Karpas-422 (cell line): ENCODE measurements at places on chromosomes 2 and 18.
A peak's percentile ranks its signal among the peaks of the same experiment; 100 is the strongest.

GRCh38 chr2:95315801-95316411 is 18.8 kb downstream of the KCNIP3 start:
- DNase-seq = no peak
- H3K4me1 ChIP-seq = no peaks in the 10 kb centered on the region
- H3K4me3 ChIP-seq = no peak overlapping the region
- H3K27me3 ChIP-seq = no peaks in the 10 kb centered on the region
- H3K27ac ChIP-seq = no peak overlapping the region

- no peaks in the 10 kb centered on the region for H3K36me3 ChIP-seq
- no peaks in the 10 kb centered on the region for H3K27me3 ChIP-seq
- H3K4me1 ChIP-seq = no peaks in the 10 kb centered on the region
- DNase-seq = no peak
These were observed 63.5 kb downstream of the ZNF521 start for GRCh38 chr18:25288340-25288938.

- H3K36me3 ChIP-seq = no peaks in the 10 kb centered on the region
- no peaks in the 10 kb centered on the region for H3K27me3 ChIP-seq
- H3K4me3 ChIP-seq = no peak overlapping the region
- no peak for DNase-seq
These were observed 15.9 kb upstream of the KLHL30 start for GRCh38 chr2:238122287-238123217.

- H3K36me3 ChIP-seq = no peaks in the 10 kb centered on the region
- no peak overlapping the region for H3K27ac ChIP-seq
- no peaks in the 10 kb centered on the region for H3K27me3 ChIP-seq
- H3K4me1 ChIP-seq = no peaks in the 10 kb centered on the region
These were observed 715.8 kb downstream of the ERBB4 start for GRCh38 chr2:211822686-211823335.

GRCh38 chr18:57660961-57661360 is 39.3 kb upstream of the NARS1 start:
- no peak overlapping the region for H3K4me3 ChIP-seq
- H3K27ac ChIP-seq = no peak overlapping the region
- DNase-seq = no peak

GRCh38 chr2:234075518-234075915 is 25.0 kb downstream of the SPP2 start:
- H3K4me3 ChIP-seq = no peak overlapping the region
- no peak overlapping the region for H3K27ac ChIP-seq
- no peaks in the 10 kb centered on the region for H3K27me3 ChIP-seq
- H3K4me1 ChIP-seq = no peaks in the 10 kb centered on the region

- no peaks in the 10 kb centered on the region for H3K4me1 ChIP-seq
- no peak overlapping the region for H3K27ac ChIP-seq
- H3K27me3 ChIP-seq = no peaks in the 10 kb centered on the region
- no peaks in the 10 kb centered on the region for H3K36me3 ChIP-seq
- no peak overlapping the region for H3K4me3 ChIP-seq
These were observed 49.8 kb upstream of the TNP1 start for GRCh38 chr2:216909541-216910210.

GRCh38 chr18:46068763-46069162 is 3.3 kb downstream of the PSTPIP2 start:
- no peaks in the 10 kb centered on the region for H3K27me3 ChIP-seq
- H3K27ac ChIP-seq = no peak overlapping the region
- no peak overlapping the region for H3K4me3 ChIP-seq
- peak; percentile 20 for DNase-seq

GRCh38 chr2:114170070-114170469 is 272.4 kb upstream of the DPP10 start:
- no peaks in the 10 kb centered on the region for H3K36me3 ChIP-seq
- H3K27ac ChIP-seq = no peak overlapping the region
- H3K27me3 ChIP-seq = no peaks in the 10 kb centered on the region; the same call in 1 of the 2 replicates

GRCh38 chr2:60353406-60353800 is 200.1 kb downstream of the BCL11A start:
- peak overlapping the region; percentile 49 for H3K4me3 ChIP-seq
- DNase-seq = peak; percentile 90
- peak overlapping the region; percentile 96 for H3K27ac ChIP-seq
- no peaks in the 10 kb centered on the region for H3K27me3 ChIP-seq

DNA sequence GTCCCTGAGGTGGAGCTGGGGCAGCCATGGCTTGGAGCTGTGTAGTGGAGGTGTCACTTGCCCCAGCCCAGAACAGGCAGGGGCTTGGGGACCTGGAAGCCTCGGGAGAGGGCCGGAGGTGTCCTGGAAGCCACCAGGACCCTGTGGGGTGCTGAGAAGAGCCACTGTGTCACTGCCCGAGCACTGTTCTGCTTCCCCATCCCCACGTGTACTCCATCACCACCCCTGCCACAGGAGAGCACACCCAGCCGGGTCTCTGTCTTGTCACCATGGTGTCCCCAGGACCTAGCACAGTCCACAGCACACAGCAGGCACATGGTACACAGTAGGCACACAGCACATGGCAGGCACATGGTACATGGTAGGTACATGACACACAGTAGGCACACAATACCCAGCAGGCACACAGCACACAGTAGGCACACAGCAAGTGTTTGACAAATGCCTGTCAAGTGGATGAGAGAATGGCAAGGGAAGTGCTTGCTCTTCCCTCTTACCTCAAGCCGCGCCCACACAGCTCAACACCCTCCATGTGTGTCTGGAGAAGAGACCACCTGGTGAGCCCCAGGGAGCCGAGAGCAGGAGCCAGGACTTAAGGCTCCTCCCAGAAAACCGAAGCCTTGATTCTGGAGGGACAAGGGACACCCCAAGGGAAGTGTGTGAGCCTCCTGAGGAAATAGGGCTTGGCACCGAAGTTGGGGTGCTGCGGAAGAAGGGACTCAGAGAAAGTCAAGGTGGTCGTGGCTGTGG is 13.3 kb downstream of the MBP start:
- H3K36me3 ChIP-seq = no peaks in the 10 kb centered on the region; the same call in 1 of the 2 replicates
- peaks cover 14% of the 10 kb centered on the region for H3K4me1 ChIP-seq
- no peaks in the 10 kb centered on the region for H3K27me3 ChIP-seq
- no peak overlapping the region for H3K27ac ChIP-seq
- H3K4me3 ChIP-seq = no peak overlapping the region

- H3K4me3 ChIP-seq = no peak overlapping the region
- no peaks in the 10 kb centered on the region for H3K27me3 ChIP-seq
- DNase-seq = no peak
- H3K27ac ChIP-seq = no peak overlapping the region
These were observed 906.6 kb upstream of the CDH2 start for GRCh38 chr18:29083545-29083944.

- no peaks in the 10 kb centered on the region for H3K27me3 ChIP-seq
- no peak overlapping the region for H3K27ac ChIP-seq
- H3K36me3 ChIP-seq = no peaks in the 10 kb centered on the region
These were observed 103.3 kb downstream of the TMEM18 start for GRCh38 chr2:573805-574392.

- no peaks in the 10 kb centered on the region for H3K27me3 ChIP-seq
- H3K36me3 ChIP-seq = no peaks in the 10 kb centered on the region
- no peak for DNase-seq
- no peak overlapping the region for H3K27ac ChIP-seq
- no peaks in the 10 kb centered on the region for H3K4me1 ChIP-seq
These were observed 91.4 kb upstream of the TACR1 start for GRCh38 chr2:75290600-75291150.

- H3K4me3 ChIP-seq = no peak overlapping the region
- H3K4me1 ChIP-seq = peaks cover 11% of the 10 kb centered on the region
- H3K27ac ChIP-seq = no peak overlapping the region
- H3K27me3 ChIP-seq = no peaks in the 10 kb centered on the region
These were observed 34.1 kb upstream of the ZDBF2 start for GRCh38 chr2:206240327-206240726.

- H3K36me3 ChIP-seq = no peaks in the 10 kb centered on the region
- H3K4me3 ChIP-seq = no peak overlapping the region
- no peak overlapping the region for H3K27ac ChIP-seq
- H3K27me3 ChIP-seq = no peaks in the 10 kb centered on the region
These were observed 30.1 kb downstream of the SH3RF3 start for GRCh38 chr2:109159096-109159495.

DNA sequence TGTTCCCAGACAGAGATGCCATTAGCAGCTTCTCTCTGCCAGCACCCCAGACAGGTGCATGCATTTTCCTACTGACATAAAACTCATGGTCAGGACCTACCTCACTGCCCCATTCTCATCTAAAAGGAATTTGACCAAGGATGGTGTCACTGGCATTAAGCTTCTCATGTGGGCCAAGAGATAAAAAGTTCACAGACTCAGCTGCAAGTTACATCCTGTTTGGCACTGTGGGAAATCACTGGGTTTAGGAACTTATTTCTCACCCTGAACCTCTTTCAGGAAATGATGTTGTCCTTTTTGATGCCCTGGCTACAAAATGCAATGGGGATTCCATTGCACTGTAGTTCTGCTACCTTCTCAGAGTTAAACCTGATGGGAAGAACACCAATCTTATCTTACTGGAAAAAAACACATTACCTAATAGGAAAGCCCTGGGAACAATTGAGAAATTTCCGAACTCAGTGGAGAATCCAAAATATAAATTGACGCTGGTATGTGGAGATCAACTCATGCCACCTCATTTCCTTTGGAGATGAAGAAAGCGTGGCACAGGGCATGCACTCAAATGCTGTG is 252.1 kb upstream of the COPS8 start:
- no peaks in the 10 kb centered on the region for H3K27me3 ChIP-seq
- no peak overlapping the region for H3K4me3 ChIP-seq
- H3K27ac ChIP-seq = no peak overlapping the region
- DNase-seq = no peak

DNA sequence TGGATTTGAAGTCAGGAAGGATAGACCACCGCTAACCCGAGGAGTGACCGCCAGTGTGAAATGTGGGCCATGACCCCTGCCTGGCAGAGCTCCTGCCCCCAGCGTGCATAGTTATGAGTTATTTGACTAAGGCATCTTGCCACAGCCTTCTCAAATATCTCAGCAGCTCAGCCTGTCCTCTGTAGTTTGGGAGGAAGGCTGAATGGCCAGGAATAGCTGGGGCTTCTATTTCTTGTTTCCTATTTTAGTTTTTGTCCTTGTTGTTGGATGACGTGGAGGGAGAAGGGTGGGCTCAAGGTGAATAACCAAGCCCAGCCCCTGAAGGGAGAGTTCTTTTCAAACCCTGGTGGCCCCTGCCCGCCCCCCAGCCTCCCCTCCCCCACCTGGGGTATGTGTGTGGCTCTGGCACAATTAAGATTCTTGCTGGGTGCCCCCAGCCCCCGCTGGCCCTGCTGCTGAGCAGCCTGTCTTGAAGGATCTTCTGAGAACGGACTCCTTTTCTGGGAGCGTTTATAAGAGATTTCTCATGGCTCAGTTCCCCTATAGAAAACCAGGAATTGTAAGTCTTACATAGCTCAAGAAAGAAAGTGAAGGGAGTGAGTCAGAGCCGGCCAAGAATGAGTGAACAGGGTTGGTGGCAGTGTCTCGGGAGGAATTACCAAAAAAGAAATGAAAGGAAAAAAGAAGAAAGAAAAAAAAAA is 157.4 kb downstream of the GLI2 start:
- H3K27me3 ChIP-seq = no peaks in the 10 kb centered on the region
- no peak overlapping the region for H3K4me3 ChIP-seq
- no peak for DNase-seq
- no peaks in the 10 kb centered on the region for H3K36me3 ChIP-seq
- H3K27ac ChIP-seq = no peak overlapping the region

DNA sequence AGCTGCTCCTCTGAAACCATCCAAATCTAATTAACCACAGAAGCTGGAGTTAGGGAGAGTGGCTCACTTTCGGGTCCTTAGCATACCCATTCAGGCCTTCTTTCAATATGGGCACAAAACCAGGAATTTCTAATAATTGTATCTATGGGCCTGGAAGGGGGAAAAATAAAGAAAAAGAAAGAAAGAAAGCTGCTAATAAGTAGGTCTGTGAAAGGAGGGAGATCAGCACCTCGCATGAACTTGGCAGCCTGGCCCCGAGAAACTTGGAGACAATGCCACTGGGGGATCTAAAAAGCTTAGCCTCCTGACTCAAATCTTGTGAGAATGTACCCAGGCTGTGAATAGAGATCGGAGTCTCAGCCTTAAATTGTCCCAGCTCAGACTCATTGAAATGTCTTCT is 252.1 kb upstream of the SLC14A2 start:
- H3K27me3 ChIP-seq = no peaks in the 10 kb centered on the region
- DNase-seq = no peak
- H3K36me3 ChIP-seq = no peaks in the 10 kb centered on the region
- no peak overlapping the region for H3K4me3 ChIP-seq
- peak overlapping the region; percentile 99 for H3K27ac ChIP-seq

DNA sequence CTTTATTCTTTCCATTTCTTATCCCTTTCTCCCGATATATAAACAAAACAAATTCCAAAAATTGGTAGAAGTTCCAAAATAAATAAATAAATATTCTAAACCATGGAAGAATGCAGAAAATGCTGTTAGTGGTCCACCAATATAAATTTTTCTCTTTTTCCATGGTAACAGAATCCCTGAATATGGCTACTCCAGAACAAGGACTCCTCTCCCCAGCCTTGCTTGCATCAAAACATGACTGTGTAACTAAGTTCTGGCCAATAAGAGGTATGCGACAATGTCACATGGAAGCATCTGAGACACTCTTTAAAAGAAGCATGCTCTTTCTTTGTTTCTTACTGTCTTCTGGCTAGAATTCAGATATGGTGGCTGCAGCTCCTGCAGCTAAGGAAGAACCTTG is 325.1 kb upstream of the TANK start:
- no peaks in the 10 kb centered on the region for H3K27me3 ChIP-seq
- no peak overlapping the region for H3K27ac ChIP-seq
- H3K4me3 ChIP-seq = no peak overlapping the region
- no peaks in the 10 kb centered on the region for H3K36me3 ChIP-seq
- no peak for DNase-seq

DNA sequence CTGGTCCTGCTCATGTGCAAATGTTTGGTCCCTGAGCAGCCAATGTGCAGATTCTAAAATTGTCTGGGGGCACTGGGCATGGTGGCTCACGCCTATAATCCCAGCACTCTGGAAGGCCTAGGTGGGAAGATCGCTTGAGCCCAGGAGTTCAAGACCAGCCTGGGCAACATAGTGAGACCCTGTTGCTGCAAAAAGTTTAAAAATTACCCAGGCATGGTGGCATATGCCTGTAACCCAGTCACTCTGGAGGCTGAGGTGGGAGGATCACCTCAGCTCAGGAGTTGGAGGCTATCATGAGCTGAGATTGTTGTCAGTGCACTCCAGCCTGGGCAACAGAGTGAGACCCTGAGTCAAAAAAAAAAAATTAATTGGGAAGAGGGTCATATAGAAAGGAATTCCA is 5.1 kb downstream of the LIPG start:
- DNase-seq = no peak
- no peaks in the 10 kb centered on the region for H3K27me3 ChIP-seq
- no peak overlapping the region for H3K27ac ChIP-seq
- no peaks in the 10 kb centered on the region for H3K36me3 ChIP-seq

DNA sequence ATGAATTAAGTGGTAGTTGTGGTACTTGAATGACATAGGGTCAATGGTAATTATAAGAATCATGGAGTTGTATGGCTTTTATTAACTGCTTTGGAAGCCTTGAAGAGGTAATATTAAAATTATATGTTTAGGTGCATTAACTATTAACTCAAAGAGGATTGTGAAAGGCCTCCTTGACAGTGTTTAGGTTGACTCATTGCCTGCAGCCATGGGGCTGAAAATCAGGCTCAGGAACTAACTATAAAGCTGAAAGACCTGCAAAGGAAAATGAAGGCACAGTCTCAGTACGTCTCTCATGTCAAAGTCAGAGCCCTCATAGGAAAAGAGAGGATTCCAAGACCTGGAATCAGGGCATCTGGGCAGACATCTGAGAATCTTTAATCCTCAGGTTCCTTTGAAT is 31.0 kb downstream of the CACNB4 start:
- no peak for DNase-seq
- H3K27me3 ChIP-seq = no peaks in the 10 kb centered on the region
- no peaks in the 10 kb centered on the region for H3K36me3 ChIP-seq
- no peak overlapping the region for H3K27ac ChIP-seq
- no peak overlapping the region for H3K4me3 ChIP-seq
